ENCODE measurements at places on chromosomes 3 and 15.
A peak's percentile ranks its signal among the peaks of the same experiment; 100 is the strongest.

GRCh38 chr3:43580181-43580580 is 41.6 kb downstream of the ANO10 start:
- DNase-seq, result no peak

GRCh38 chr3:141391991-141392316 is 23.6 kb downstream of the ZBTB38 start:
- no peak for DNase-seq

DNA sequence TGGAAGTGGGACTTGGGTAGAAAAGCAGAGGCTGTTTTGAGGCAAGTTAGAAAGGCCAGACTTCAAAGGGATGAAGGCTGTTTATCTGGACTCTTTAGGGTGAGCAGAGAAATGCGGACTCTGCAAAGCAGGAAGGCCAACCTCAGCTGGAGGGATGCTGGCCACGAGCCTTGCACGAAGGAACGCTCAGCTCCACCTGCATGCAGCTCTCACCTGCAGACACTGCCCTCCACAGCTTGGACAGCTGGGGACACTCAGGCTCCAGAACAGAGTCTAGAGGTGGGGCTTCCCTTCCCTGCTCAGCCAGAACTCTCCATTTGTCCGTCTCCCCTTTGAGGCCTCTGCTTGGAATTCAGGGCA is 229.7 kb downstream of the ADAMTS17 start:
- DNase-seq, result no peak

GRCh38 chr15:68485721-68486360 is 53.9 kb upstream of the ITGA11 start:
- no peak for DNase-seq

DNA sequence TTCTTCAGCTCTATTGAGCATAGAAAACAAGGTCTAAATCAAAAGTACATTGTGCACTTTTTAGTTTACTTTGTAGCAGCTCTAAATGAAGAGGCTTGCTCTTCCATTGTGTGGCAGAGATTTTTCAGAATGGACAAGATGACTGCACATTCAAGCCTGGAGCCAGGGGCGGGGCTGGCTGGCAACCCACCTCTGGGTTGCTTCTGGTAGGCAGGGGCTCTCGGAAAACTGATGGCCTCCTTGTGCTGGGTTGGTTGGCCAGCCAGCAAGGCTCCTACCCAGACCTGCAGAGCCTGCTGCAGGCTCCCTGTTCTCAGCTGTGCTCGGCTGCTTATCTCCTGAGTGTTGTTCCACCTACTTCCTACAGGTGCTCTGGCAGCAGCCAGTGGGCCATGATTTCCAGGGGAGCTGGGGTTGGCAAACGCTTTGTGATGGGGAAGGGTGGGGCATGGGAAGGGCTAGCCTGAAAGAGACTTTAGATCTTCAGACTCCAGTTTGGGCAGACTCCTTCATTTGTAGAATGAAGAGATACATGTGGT is 8.8 kb downstream of the BSN start:
- no peak for DNase-seq

- DNase-seq, result no peak
Observed at GRCh38 chr3:147962408-147963164, 553.4 kb downstream of the ZIC1 start.

GRCh38 chr3:194225988-194226663 is 90.2 kb downstream of the HES1 start:
- DNase-seq, result no peak

DNA sequence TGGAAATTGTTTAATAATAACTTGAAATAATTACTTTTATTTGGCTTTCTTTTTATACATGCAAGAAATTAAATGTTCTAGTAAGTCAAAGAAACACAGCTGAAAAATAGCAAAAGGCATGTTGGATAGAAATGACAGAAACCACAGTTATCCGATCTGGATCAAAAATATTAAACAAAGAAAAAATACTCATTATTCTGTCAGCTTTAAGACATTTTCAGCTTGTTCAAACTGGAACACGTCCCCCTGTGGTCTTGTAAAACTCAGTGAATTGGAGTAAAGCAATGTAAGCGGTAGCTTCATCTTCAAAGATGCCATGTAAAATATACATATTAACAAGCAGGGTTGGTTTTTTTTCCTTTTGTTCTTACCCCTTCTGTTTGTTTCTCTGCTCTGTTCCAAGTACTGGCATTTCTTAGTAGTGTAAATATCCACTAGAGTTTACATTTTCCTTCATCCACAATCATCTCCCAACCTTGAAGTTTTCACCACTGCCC is 223.4 kb downstream of the IGSF11 start:
- DNase-seq, result no peak

GRCh38 chr3:54631516-54632325 is 296.1 kb downstream of the LRTM1 start:
- DNase-seq, result no peak

GRCh38 chr3:125322166-125322565 is 53.0 kb downstream of the ZNF148 start:
- no peak for DNase-seq

GRCh38 chr3:62632510-62633294 is 242.5 kb downstream of the CADPS start:
- DNase-seq, result no peak

DNA sequence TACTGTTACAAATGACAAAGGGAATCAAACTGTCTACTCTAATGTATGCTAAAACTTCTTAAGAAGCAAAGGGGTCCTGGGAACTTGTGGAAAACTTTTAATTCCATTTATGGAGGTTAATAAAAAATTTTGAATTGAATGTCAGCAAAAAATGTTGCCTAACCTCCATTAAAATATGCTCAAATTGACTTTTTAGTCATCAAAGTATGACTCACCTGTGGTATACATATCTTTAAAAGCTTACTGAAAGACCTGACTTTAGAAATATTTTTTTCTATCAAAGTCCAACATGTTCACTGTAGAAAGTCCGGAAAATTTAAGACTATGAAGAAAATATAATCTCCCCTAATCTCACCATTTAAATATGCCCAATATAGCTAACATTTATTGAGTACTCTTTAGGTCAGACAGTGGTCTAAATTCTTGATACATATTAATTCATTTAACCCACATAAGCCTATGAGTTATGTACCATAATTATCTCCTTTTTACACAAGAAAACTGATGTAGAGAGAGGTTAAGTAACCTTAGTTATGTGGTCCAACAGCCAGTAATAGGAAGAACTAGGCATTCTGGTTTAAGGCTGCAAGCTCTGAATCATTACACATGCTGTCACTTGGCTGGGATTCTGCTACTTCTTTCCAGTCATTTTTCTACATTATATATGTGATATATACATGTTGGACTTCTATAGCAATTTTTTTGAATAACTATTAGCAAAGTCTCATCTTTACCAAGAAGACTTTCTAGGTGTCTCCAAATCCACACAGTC is 83.6 kb downstream of the PDZRN3 start:
- DNase-seq, result no peak

GRCh38 chr3:45135959-45136358 is 10.2 kb downstream of the CDCP1 start:
- DNase-seq, result peak; percentile 82

GRCh38 chr3:23667536-23668429 is 138.0 kb upstream of the UBE2E1 start:
- DNase-seq, result peak; percentile 23

- no peak for DNase-seq
Observed at GRCh38 chr15:43516801-43517353, 531 bp upstream of the MAP1A start.

GRCh38 chr3:49806850-49807249 is 3.8 kb downstream of the INKA1 start:
- DNase-seq, result no peak

- DNase-seq, result no peak
Observed at GRCh38 chr3:71525391-71525790, 58.1 kb downstream of the FOXP1 start.

- DNase-seq, result no peak
Observed at GRCh38 chr15:40464595-40465185, 6.1 kb upstream of the CHST14 start.

DNA sequence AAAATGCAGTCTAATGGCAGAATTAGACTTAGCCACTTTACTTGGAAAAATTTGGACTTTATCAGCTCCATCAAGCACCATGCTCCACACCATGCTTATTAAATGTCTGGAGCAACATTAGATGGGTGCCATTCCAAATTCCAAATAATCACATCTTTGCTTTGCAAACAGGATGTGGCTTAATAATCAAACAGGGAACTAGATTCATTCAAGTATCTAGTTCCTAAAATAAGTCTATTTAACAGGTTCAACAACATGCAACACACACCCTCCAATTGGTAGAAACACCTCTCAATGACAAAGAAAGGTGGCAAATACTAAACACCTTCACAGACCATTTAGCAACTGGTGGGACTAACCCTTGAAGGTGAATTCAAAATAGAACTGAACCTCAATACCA is 3.5 kb downstream of the HEXA start:
- DNase-seq, result no peak

DNA sequence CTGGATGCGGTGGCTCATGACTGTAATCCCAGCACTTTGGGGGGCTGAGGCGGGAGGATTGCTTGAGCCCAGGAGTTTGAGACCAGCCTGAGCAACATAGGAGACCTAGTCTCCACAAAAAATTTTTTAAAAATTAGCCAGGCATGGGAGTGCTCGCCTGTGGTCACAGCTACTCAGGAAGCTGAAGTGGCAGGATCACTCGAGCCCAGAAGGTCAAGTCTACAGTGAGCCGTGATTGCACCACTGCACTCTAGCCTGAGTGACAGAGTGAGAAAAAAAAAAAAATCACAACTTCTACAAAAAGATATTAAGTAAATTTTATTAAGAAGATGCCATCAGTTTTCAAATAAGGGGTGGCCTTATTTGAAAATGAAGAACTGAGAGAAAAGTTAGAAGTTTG is 11.9 kb upstream of the PLA2G4D start:
- no peak for DNase-seq

- peak; percentile 48 for DNase-seq
Observed at GRCh38 chr15:84750583-84751092, 2.2 kb downstream of the ZNF592 start.

DNA sequence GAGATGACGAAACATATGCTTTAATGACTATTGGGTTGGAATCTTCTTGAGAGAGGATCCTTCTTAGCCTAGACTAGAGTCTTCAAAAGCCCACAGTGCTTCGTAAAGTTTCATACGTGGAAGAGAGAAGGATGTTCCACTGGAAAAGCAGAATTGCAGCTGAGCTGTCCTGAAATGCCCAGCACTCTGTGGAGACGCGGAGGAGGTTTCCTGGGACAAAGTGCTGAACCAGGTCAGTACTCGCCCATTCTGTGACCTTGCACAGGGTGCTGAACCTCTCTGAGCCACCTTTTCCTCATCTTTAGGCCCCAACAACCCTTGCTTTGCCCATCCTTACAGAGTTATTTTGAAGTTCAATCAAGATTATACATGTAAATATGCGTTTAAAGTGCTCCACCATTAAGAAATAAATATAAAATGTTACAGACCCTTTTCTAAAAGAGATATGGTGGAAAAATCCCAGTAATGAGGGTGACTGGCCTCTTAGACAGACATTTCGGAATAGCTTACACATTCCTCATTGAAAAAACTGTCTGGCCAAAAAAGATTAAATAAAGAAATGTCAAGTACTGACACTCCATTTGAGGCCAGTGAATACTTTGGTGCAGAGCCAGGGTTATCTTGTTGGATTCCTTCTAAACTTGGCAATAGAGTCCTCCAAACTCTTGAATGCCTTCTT is 4.2 kb upstream of the MAGEF1 start:
- no peak for DNase-seq

GRCh38 chr15:90478846-90479481 is 50.8 kb upstream of the CRTC3 start:
- DNase-seq, result no peak

GRCh38 chr15:40274350-40275274 is 8.3 kb downstream of the ANKRD63 start:
- DNase-seq, result peak; percentile 56

DNA sequence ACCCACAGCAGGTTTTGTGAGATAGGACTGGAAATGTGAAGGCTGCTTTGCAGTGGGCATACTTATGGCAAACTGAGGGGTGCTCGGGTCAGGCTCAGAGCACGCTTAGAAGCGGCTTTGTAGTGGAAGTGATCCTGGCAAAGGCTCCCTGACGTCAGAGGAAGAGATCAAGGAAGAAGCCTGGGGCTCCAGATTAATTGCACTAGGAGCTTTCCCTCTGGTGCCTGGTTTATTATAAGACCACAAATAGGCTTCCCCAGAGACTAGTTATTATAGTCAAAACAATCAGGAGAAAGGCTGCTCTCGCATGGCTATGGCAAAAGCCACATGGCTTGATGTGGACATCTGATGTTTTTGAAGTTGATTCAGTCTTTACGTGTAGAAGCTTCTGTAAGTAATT is 515.1 kb downstream of the GABRG3 start:
- no peak for DNase-seq

DNA sequence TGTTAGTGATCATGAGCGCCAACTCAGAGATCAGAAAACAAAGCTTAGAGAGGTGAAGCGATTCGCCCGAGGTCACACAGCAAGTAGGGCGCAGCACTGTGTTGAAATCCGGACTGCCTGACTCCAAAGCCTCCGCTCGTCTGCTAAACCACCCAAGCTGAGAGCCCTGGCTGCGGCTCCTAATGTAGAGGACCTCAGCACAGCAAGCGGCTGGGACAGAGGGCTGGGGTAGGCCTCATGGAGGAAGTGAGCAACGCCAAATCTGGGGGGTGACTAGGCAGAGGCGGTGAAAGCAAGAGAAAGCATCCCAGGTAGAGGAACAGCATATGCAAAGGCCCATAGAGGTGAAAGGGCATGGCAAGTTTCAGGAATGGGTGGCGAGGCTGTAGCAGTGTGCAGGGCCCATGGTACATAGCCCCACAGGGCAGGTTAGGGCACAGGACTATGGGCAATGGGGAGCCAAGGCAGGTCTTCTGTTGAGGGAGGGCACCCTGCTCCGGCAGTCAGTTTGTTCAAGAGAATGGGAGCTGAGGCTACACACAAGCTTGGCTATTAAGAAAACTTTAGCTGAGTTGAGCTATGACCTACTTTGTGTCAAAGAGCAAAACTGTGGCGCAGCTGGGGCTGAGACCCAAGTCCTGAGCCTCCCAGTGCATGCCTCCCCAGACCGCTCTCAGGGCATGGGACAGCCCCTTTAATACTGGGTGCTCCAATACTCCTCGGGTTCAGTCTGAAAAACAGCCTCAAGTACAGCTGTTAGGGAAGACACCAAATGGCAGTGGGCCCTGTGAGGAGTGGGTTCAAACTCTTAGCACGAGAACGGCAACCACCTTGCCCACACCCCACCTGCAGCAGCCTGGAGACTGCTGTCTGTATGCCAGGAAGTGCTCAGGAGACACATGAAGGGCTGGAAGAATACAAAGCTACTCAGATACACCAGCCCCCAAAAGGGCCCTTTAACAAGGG is 988 bp upstream of the CFAP92 start:
- DNase-seq, result no peak

DNA sequence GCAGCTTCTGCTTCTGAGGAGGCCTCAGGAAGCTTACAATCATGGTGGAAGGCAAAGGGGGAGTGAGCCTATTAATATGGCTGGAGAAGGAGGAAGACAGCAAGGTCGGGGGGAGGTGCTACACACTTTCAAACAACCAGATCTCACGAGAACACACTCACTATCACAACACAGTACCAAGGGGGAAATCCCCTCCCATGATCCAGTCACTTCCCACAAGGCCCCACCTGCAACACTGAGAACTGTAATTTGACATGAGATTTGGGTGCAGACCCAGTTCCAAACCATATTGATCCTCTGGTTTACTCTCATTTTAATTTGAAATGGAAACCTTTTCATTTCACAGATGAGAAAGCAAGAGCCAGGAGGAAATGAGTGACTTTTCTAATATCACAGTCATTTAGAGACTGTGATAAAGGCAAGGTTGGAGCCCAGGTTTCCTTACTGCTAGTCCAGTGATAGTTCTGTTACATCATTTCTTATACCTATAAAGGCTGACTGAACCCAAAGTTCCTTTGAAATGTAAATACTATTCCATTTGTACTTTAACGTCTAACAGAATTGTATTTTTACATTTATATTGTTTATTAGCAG is 105.8 kb upstream of the GAP43 start:
- DNase-seq, result no peak
